HTR-8/SVneo (cell line): ENCODE measurements at places on chromosomes 3 and 15.

DNA sequence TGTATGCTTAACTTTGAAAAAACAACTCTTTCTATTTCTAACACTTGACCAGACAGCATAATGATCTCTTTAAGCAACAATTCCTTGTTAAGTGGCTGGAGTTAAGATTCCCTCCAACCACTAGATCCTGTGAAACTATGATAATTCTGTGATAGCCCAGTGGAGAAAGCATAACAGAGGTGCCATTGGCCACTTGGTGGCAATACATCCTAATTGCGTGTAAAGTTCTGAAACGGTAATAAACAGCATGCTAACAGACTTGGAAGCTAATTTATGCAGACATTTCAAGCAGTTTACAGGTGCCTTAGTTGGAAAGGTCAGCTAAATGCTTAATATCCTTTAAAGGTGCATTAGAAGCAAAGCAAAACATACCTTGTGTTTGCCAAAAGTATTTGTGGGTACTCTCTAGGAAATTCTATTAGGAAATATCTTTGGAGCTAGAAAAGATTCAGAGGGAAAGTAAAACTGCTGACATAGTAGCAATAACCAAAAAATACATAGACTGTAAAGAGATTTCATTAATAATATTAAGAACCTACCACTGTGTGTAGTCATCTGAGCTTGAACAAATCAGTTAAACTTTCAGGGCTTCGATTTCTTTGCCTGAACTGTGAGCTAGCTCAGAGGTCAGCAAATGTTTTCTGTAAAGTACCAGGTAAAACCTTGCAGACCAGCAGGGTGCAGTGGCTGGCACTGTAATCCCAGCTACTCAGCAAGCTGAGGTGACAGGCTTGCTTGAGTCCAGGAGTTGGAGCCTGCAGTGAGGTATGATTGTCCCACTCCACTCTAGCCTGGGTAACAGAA is 19.0 kb upstream of the CSTA start:
- DNase-seq = no peak

GRCh38 chr3:63706321-63707085 is 54.0 kb downstream of the SNTN start:
- DNase-seq = no peak

- DNase-seq = peak; percentile 33
Measured at GRCh38 chr3:160027541-160028195, 39.0 kb downstream of the IL12A start.

- no peak for DNase-seq
Measured at GRCh38 chr3:146536681-146537080, 7.7 kb downstream of the PLSCR1 start.

DNA sequence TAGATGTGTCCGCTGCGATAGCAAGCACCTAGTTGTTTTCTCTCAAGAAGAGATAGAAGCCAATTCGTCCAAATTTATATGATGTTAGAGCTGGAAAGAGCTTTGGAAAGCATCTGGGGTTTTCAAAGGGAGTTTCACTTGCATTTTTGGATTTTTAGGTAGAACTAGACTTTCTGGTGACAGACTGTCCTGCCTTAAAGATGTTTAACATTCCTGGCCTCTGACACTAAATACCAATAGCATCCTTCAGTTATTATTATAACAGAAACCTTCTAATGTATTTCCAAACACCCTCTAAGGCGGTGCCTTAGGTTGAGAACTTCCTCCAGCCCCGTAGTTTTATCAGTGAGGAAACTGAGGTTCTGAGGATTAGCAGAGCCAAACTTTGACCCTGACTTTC is 305.3 kb downstream of the SATB1 start:
- DNase-seq = no peak

DNA sequence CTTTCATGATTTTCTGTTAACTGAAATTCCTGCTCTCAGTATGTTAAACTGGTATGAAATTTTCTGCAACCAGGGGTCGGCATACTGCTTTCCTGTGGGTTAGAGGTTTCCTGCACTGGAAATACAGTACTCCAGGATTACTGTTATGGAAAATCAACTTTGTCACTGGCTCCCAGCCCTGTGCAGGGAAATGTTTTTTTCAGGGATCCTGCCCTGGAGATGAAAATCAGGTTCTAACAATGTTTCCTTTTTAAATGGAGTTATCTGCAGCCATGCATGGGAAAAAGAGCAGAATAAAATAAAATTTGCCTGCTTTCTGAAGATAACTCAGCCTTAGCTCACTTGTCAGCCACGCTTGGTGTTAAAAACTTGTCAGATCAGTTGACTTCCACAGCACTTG is 220.4 kb downstream of the IL5RA start:
- no peak for DNase-seq

- no peak for DNase-seq
Measured at GRCh38 chr3:156689608-156690007, 15.2 kb downstream of the TIPARP start.

DNA sequence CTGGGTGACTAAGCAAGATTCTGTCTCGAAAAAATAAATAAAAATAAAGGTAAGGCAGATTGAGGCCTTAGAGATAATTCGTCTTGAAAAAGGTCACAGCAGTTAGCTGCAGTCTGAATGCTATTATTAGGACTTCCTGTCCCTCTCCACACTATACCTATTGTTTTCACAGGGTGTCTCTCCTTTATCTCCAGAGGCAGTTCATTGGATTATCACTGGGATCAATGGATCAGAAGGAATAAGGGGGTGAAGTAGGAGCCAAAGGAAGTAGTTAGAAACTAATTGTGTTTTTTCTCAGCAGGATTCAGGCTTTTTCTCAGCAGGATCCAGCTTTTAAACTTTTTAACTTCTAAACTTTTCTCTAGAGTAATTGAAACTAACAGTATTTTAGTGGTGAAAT is 326.9 kb downstream of the IL5RA start:
- no peak for DNase-seq
